ENCODE measurements at places on chromosomes 5 and 9.

- H3K27me3 ChIP-seq, result no peaks in the 10 kb centered on the region
- H3K4me1 ChIP-seq, result no peaks in the 10 kb centered on the region
- no peaks in the 10 kb centered on the region for H3K36me3 ChIP-seq
- no peak overlapping the region for H3K27ac ChIP-seq
Observed at GRCh38 chr9:95084254-95084934, 233.1 kb downstream of the FANCC start.

- H3K27ac ChIP-seq, result no peak overlapping the region
- no peaks in the 10 kb centered on the region for H3K4me1 ChIP-seq
- H3K27me3 ChIP-seq, result no peaks in the 10 kb centered on the region
- no peak for DNase-seq
- no peak overlapping the region for H3K4me3 ChIP-seq
- no peaks in the 10 kb centered on the region for H3K36me3 ChIP-seq
Observed at GRCh38 chr5:109965634-109966033, 275.9 kb downstream of the MAN2A1 start.

- no peaks in the 10 kb centered on the region for H3K4me1 ChIP-seq
- no peaks in the 10 kb centered on the region for H3K27me3 ChIP-seq
- H3K4me3 ChIP-seq, result no peak overlapping the region
- no peak overlapping the region for H3K27ac ChIP-seq
- no peak for DNase-seq
- H3K36me3 ChIP-seq, result peaks cover 31% of the 10 kb centered on the region
Observed at GRCh38 chr9:69073103-69073502, 37.6 kb downstream of the FXN start.

DNA sequence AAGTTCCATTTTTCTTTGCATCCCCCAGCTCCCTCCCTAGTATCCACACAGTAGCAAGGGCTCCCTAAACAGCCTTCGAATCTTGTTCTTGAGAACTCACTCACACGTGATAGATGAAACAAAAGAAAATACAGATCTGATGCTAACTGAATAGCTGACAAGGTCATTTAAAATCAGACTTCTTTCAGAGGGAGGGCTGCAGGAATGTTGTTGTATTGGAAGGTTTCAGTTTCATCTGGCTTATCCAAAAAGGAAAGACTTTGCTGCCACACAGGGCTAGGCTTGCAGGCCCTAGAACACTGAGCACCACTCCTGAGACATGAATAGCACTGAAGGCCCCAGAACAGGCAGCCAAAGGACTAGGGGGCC lies 3.2 kb downstream of the CD180 start:
- H3K27ac ChIP-seq, result no peak overlapping the region
- H3K36me3 ChIP-seq, result no peaks in the 10 kb centered on the region
- H3K4me3 ChIP-seq, result no peak overlapping the region
- DNase-seq, result no peak

GRCh38 chr9:128254855-128255759 lies 20.7 kb downstream of the GOLGA2 start:
- H3K27me3 ChIP-seq, result no peaks in the 10 kb centered on the region
- no peak overlapping the region for H3K4me3 ChIP-seq
- DNase-seq, result peak; percentile 45
- H3K36me3 ChIP-seq, result peaks cover 24% of the 10 kb centered on the region
- H3K27ac ChIP-seq, result no peak overlapping the region

- H3K27ac ChIP-seq, result no peak overlapping the region
- H3K4me1 ChIP-seq, result no peaks in the 10 kb centered on the region
- H3K36me3 ChIP-seq, result no peaks in the 10 kb centered on the region
- DNase-seq, result no peak
- no peak overlapping the region for H3K4me3 ChIP-seq
- H3K27me3 ChIP-seq, result no peaks in the 10 kb centered on the region
Observed at GRCh38 chr9:125906144-125906543, 159.0 kb downstream of the PBX3 start.

DNA sequence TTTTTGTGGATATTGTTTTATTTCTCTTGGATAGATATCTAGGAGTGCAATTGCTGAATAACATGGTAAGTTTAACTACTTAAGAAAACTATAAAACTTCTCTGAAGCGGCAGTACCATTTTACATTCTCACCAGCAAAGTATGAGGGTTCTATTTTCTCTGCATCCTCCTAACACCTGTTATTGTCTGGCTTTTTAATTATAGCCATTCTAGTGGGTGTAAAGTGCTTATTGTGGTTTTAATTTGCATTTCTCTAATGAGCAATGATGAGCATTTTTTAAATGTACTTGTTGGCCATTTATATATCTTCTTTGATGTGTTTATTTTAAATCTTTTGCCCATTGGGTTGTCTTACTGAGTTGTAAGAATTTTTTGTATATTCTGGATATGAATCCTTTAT lies 28.7 kb downstream of the SMIM32 start:
- no peak for DNase-seq
- H3K27ac ChIP-seq, result no peak overlapping the region
- no peaks in the 10 kb centered on the region for H3K36me3 ChIP-seq

DNA sequence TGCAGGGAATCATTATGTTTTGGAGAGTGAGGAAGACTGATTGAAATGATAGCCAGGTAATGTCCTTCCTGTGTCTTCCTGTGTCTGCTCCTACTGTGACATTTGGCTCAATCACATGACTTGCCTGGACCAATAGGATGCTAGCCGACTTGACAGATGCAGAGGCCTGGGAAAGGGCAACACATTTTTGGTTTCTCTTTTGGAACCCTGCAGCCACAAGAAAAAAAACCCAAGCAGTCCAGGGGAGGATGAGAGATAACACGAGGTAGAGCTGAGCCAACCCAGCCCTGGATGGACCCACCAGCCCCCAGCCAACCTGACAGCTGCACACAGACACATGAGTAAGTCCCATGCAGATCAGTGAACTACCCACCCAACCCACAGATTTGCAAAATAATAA lies 256.1 kb upstream of the SMARCA2 start:
- no peak overlapping the region for H3K27ac ChIP-seq
- no peak overlapping the region for H3K4me3 ChIP-seq
- no peak for DNase-seq
- H3K27me3 ChIP-seq, result no peaks in the 10 kb centered on the region
- no peaks in the 10 kb centered on the region for H3K4me1 ChIP-seq
- no peaks in the 10 kb centered on the region for H3K36me3 ChIP-seq

DNA sequence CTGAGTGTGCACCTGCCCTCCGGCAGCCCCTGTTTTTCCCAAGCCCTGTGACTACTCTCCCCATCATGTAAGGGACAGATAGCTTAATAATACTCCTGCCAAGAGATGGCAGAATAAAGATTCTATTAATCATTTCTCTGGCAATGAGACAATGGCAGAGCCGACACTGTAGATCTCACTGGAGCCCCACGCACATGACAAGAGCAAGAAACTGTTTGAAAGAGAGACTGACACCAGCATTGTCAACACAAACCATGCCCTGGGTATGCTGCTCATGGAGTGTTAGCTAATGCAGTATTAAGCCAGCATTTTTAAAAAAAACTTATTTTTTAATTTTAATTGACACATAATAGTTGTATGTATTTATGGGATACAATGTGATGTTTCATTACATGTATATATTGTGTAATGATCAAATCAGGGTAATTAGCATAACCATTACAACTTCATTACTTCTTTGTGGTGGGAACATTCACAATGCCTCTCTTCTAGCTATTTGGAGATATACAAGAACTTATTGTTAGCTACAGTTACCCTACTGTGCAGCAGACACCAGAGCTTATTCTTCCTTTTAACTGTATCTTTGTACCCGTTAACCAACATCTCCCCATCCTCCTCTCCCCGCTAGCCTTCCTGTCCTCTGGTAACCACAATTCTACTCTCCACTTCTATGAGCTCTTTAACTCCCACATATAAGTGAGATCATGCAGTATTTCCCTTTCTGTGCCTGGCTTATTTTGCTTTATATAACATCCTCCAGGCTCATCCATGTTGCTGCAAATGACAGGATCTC lies 31.5 kb upstream of the SEMA4D start:
- peak overlapping the region; percentile 52 for H3K4me3 ChIP-seq
- no peaks in the 10 kb centered on the region for H3K27me3 ChIP-seq
- peaks cover 74% of the 10 kb centered on the region for H3K4me1 ChIP-seq
- no peaks in the 10 kb centered on the region for H3K36me3 ChIP-seq
- peak overlapping the region; percentile 35 for H3K27ac ChIP-seq
- no peak for DNase-seq

- no peak overlapping the region for H3K27ac ChIP-seq
- H3K4me1 ChIP-seq, result no peaks in the 10 kb centered on the region
- H3K36me3 ChIP-seq, result no peaks in the 10 kb centered on the region
- H3K4me3 ChIP-seq, result no peak overlapping the region
- no peak for DNase-seq
Observed at GRCh38 chr9:124139001-124139400, 118.7 kb upstream of the NEK6 start.

DNA sequence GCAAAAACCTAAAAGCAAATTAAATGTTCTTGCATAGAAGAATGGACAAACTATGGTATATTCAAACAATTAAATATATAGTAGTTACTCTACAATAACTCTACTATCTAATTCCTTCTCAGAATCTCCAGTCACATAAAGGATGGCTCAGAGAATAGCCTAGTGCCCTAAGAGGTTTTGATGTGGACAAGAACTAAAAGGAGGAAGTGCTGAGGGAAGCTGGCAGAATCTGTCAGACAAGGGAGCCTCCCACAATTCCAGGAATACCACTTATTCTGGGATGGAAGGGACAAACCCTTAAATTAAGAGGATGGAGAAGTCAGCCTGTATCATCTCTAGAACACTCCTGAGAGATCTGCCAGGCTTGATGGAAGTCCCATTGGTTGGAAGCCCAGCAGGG lies 30.4 kb downstream of the TNFSF8 start:
- H3K4me1 ChIP-seq, result peaks cover 78% of the 10 kb centered on the region
- no peaks in the 10 kb centered on the region for H3K27me3 ChIP-seq
- no peak for DNase-seq
- peak overlapping the region; percentile 64 for H3K27ac ChIP-seq
- H3K36me3 ChIP-seq, result peaks cover 22% of the 10 kb centered on the region
- H3K4me3 ChIP-seq, result peak overlapping the region; percentile 71

DNA sequence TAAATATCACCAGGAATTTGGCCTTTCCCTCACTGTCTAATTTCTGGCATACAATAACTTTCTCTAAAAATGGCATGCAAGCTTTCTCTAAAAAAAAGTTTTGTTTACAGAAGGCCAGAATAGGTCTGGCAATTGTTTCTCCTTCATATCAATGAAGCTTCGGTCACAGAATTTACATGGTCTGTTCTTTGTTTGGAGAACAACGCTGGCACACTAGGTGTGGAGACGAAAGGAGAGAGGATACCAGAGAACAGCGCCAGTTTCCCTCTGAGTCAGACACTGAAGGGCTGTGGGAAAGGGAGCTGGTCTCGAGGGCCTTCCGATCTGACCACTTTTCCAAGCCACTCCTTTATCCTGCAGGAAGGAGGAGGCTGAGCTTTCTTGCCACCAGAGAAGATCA lies 60.1 kb upstream of the ITGA1 start:
- H3K4me1 ChIP-seq, result peaks cover 16% of the 10 kb centered on the region
- no peaks in the 10 kb centered on the region for H3K36me3 ChIP-seq
- H3K27me3 ChIP-seq, result no peaks in the 10 kb centered on the region
- H3K4me3 ChIP-seq, result no peak overlapping the region

DNA sequence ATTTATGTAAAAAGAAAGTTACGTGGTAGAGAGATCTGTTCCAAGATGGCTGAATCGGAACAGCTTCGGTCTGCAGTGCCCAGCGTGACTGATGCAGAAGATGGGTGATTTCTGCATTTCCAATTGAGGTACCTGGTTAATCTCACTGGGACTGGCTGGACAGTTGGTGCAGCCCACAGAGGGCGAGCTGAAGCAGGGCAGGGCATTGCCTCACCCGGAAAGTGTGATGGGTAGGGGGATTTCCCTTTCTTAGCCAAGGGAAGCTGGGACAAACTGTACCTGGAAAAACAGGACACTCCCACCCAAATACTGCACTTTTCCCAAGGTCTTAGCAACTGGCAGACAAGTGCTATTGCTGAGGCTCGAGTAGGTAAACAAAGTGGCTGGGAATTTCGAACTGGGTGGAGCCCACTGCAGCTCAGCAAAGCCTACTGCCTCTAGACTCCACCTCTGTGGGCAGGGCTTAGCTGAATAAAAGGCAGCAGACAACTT lies 13.1 kb upstream of the HSD17B4 start:
- H3K27me3 ChIP-seq, result peaks cover 9% of the 10 kb centered on the region
- no peaks in the 10 kb centered on the region for H3K4me1 ChIP-seq
- H3K4me3 ChIP-seq, result peak overlapping the region; percentile 55
- no peak for DNase-seq
- no peak overlapping the region for H3K27ac ChIP-seq
- no peaks in the 10 kb centered on the region for H3K36me3 ChIP-seq

DNA sequence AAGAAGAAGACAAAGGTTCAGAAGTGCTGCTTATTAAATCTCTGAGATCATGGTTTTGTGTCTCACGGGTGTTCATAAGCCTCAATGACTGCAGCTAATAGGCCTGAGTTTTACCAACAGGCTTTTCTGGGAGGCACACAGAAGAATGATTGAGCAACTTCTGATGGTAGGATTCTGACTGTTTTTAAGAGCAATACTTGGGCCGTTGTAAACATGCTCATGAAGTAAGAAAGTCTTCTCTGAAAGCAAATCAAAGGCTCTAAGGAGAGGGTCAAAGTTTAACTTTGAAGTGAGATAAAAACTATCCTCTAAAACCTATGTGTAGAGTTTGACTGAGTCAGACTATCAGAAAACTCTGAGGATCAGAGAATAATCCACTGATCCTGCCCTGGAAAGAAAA lies 390.9 kb upstream of the DAB2 start:
- H3K4me3 ChIP-seq, result no peak overlapping the region
- no peak overlapping the region for H3K27ac ChIP-seq
- H3K27me3 ChIP-seq, result peaks cover 7% of the 10 kb centered on the region
- no peak for DNase-seq
- no peaks in the 10 kb centered on the region for H3K4me1 ChIP-seq

GRCh38 chr9:6502399-6502798 lies 89.4 kb downstream of the UHRF2 start:
- DNase-seq, result no peak
- H3K36me3 ChIP-seq, result peaks cover 87% of the 10 kb centered on the region
- H3K4me1 ChIP-seq, result no peaks in the 10 kb centered on the region
- no peaks in the 10 kb centered on the region for H3K27me3 ChIP-seq
- no peak overlapping the region for H3K4me3 ChIP-seq
- no peak overlapping the region for H3K27ac ChIP-seq

DNA sequence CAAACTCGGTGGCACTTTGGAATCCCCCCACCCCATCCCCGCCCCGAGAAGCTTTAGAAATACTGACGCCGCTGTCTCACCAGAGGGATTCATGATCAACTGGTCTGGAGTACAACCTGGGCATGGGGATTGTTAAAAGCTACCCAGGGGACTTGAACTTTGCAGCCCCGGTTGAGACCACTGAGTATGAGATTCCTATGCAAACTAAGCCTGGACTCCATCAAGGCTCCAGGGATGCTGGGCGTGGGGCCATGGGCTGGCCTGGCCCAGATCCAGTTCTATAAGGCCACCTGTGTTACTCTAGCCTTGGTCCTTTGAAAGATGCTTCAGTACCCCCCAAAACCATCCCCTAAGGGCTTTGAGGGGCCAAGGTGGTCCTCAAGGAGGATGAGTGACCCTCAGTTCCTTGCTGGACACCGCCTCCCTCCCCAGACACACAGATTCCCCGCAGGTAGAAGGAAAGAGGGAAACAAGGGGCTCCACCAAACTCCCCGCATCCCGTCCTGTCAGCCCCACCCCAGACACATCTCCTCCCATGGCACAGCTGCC lies 68.5 kb downstream of the MRPL36 start:
- no peak overlapping the region for H3K27ac ChIP-seq
- no peaks in the 10 kb centered on the region for H3K27me3 ChIP-seq
- H3K4me3 ChIP-seq, result no peak overlapping the region
- no peak for DNase-seq
- no peaks in the 10 kb centered on the region for H3K4me1 ChIP-seq
- H3K36me3 ChIP-seq, result no peaks in the 10 kb centered on the region

- H3K4me1 ChIP-seq, result no peaks in the 10 kb centered on the region
- peaks cover 2% of the 10 kb centered on the region for H3K27me3 ChIP-seq
- H3K36me3 ChIP-seq, result no peaks in the 10 kb centered on the region
- no peak for DNase-seq
- no peak overlapping the region for H3K4me3 ChIP-seq
Observed at GRCh38 chr5:172531704-172532026, 77.3 kb upstream of the SH3PXD2B start.
